ENCODE measurements at places on chromosomes 2 and 18.

- no peak for DNase-seq
These were observed 17.1 kb downstream of the PRKD3 start for GRCh38 chr2:37307500-37307899.

DNA sequence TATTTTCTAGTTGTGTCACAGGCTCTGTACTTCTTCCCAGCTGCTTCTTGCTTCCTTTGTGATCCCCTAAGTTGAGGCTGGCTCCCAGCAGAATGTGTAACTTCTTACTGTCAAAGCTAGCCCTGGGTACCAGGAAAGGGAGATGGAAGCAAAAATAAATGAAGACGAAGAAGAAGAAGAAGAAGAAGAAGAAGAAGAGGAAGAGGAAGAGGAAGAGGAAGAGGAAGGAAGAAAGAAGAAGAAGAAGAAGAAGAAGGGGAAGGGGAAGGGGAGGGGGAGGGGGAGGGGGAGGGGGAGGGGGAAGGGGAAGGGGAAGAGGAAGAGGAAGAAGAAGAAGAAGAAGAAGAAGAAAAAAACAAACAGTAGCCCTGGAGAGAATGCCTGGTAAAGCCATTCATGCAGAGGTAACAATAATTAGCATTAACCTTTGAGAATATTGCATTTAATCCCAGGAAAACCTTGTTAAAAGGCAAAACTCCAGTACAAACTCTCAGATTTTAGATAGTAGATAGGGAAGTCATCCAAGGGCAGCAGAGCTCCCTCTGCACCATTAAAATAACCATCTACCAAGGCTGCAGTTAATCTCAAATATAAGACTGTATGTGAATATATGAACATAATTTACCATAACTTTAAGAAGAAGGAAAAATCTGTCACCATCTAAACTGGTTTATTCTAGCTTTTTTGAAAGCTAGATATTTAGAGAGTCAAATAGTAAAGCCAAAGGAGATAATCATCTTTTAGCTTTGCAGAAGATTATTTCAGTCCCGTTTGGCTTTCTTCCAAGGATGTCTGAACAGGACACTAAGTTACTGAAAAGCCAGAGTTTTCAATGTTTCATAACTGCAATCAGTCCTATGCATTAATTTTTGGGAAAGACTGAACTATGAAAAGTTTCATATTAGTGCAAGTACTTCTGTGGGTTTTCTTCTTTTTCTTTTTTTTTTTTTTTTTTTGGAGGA lies 44.3 kb upstream of the FBXO11 start:
- DNase-seq = no peak

- no peak for DNase-seq
These were observed 1.7 kb downstream of the RTN4 start for GRCh38 chr2:55048508-55049042.

GRCh38 chr2:155513248-155513647 lies 814.8 kb downstream of the KCNJ3 start:
- DNase-seq = no peak

- no peak for DNase-seq
These were observed 216.0 kb downstream of the NYAP2 start for GRCh38 chr2:225615514-225615913.

DNA sequence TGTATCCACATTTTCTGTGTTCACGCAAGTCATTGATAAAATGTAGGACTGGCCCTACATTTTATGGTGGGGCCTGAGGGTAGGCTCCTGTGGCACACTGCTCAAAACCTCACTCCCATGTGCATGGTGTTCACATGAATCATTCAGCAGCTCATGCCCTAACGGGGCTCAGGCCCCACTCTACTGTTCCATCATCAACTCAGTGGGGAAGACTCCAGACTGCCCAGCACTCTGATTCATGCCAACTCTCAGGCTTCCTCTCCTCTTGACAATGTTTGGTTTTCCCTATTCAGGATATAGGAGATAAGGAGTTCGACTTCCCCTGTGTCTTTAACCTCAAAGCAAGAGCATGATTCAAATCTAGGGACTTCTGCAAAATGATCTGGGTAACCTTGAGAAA lies 92.0 kb upstream of the BOD1L2 start:
- DNase-seq = no peak

DNA sequence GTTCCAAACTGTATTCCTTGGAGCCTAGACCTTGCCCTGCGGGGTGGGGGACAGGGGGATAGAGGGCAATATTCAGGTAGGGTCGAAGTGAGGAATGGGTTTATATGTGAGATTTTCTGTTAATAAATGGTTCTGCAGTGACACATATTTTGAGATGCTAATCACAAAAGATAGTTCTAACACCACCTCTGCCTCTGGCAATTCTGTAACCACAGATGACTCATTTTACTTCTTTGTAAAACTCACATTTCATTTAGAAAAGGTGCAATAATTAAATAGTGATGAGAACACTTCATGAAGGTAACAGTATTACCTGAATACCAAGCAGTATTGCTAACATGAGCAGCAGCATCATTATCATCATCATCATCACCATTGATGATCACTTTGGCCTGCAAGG lies 306.6 kb downstream of the SUCLG1 start:
- DNase-seq = no peak

DNA sequence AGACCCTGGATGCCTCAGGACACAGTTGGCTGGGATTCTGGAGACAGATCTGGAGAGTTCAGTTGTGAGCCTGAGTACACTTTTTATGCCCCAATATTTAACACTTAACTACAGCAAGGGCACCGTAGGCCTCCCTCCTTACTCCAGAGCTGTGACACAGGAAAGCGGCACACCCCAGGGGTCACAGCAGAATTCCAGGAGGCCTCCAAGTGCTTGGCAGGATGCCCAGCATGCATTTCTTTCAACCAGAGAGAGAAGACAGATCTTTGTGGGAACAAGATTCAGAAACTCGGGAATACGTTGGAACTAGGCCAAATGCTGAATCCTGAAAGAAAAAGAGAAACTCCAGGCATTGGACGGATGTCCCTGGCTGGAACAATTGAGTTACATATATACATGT lies 199.2 kb upstream of the NT5C1B start:
- no peak for DNase-seq

DNA sequence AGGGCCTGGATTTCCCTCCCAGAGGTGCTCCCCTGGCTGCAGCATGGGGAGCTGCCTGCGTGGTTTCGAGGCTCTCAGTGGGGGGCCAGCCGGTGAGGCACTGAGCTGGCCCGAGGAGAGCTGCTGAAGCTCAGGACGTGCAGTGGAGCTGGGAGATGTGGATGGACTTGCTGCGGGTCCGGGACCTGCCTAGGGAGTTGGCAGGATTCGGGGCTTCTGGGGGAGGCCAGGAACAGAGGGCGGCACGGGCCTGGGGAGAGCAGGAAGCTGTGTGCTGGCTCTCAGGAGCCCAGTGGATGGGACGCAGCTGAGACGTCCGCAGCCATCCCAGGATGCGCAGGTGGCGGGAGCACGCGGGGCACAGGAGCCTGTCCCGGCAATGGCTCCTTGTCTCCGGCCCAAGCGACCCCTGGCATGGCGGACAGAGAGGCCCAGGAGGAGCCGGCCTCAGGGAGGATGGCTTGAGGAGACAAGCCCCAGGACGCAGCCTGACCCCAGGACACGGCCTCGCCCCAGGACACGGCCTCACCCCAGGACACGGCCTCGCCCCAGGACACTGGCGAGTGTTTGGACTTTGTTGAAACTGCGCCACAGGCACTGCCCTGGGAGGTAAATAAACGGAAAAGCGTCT lies 116.1 kb downstream of the NFATC1 start:
- no peak for DNase-seq

- DNase-seq = no peak
These were observed 4.5 kb downstream of the ANKRD39 start for GRCh38 chr2:96853321-96853720.

- no peak for DNase-seq
These were observed 99.1 kb downstream of the NRP2 start for GRCh38 chr2:205781244-205781931.

DNA sequence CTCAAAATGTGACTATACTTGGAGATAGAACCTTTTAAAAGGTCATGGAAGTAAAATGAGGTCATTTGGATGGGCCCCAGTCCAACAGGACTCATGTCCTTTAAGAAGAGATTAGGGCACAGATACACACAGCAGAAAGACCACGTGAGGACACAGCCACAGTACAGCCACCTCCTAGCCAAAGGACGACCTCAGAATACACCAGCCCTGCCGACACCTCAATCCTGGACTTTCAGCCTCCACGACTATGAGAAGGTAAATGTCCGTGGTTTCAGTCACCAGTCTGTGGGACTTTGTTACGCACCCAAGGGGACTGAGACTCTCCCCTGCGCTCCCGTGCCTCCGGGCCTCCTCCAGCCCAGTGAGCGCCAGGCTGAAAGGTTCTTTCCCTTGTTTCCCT lies 30.2 kb upstream of the HPCAL1 start:
- no peak for DNase-seq

DNA sequence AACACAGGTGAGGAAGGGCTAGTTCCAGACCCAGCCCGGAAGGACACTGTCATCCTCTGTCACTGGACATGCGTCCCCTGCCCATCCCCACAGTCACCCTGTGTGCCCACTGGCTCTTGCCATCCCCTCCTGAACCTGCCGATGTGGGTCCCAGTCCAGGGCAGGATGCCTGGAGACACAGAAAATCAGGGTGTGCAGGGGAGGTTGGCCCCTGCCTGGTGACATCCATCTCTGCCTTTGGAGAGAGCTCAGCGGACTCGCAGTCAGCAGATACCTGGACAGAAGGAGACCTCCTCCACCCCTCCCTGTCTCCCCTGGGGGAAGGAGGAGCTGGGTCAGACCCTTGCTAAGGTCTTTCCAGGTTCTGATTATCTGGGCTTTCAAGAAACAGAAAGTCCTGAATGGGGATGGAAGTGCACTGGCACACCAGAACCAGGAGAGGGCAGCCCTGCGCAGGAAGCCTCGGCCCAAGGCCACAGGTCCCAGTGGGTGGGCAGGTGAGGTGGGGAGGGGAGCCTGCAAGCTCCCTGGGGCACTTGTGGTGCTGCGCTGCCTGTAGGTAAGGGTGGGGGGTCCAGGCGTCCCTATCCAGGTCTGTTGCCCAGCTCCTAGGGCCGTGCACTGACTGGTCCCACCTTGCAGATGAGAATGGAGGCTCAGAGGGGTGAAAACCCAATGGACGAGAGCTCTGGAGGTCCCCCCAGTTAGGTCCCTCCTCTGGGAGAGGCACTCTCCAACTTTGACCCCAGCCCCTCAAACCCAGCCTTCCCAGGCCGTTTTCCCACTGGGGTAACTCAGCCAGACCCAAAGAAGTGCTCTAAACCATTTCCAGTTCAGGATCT lies 9.7 kb upstream of the OTOS start:
- DNase-seq = no peak

DNA sequence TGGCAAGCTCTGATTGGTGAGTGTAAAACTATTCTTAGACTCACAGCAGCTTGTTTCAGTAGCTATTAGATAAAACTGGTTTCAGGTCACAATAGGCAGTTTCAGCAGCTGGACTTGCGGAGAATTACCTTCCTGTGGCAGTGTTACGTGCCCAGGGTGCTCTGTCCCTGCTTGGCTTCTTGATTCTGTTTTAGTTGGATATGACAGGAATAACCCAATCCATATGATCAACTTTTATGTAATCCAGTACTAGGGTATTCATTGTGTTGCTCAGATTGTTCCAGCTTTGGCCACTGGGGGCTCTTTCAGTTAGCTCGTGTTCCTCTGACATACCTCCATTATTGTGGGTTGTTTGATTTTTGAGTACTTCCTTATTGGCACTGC lies 43.1 kb downstream of the INPP4A start:
- no peak for DNase-seq

DNA sequence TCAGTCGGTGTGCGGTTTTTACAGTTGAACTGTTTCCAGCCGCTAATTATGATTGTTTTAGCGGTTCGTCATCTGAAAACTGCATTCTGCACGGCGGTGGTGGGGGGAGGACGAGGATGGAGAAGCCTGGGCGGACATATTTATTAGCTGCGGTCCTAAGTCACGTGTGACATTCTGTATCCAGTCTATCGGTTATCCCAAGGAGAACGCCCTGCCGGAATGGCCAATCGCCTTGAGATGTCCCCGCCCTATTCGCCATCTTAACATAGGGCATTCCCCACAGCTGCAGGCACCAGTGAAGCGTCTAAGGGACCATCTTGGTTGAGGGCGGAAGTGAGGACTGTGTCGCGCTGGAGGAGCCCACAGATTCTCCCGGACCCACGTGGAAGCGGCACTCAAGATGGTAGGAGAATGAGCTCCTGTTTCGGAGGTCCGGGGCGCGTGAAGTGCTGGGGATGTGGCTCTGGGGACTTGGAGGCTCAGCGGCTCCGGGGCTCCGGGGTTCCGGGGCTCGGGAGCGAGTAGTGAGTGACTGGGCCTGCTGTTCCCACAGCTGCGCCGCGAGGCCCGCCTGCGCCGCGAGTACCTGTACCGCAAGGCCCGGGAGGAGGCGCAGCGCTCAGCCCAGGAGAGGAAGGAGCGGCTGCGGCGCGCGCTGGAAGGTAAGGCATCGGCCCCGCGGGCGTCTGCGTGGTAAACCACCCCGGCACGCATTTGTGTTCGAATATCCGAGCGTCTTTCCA lies at the start of gene IMP4:
Gene IMP4, plus strand, starts transcription at position 365 of the 743 bp plus-strand sequence. Its CDS starts 36 bp downstream, at position 401.
- peak; percentile 98 for DNase-seq

DNA sequence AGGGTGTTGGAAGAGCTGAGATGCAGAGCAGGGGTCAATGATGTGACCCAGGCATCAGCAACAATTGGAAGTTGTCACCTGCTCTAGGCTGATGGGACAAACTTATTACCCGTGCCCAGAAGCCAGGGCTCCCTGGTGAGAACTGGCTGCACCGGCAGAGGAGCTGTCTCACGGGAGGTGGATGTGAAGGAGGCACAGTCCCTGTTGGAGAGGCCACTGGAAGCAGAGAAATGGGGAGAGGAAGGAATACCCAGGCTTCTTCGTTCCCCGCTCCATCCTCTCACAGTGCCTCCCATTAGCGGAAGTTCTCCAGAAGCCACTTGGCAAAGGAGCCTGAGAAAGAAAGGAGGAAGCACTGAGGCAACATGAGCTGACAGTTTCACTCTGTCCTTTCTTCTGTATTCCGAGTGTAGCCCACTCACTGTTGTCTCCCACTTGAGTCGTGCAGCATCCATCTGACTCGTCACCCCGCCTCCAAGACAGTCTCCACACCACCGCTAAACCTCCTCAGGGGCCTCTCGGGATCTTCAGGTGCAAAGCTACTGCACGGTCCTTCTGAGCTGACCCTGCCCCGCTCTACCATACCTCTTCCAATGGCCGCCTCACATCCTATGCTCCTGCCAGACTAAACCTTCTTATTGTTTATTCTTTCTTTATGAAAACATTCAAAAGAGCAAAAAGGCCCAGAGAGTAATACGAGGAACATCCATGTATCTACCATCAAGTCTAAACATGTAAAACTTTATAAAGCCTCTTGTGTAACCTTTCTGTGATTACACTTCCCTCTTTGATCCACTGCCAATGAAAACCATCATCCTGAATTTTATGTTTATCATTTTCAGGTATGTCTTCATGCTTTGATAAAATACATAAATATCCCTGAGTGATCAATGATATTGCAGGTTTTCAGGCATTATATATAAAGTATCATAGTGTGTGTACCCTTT lies 19.1 kb upstream of the AFTPH start:
- DNase-seq = no peak

- no peak for DNase-seq
These were observed 312.9 kb downstream of the GULP1 start for GRCh38 chr2:188604579-188604978.

GRCh38 chr18:60471652-60472051 lies 99.1 kb upstream of the MC4R start:
- peak; percentile 19 for DNase-seq

GRCh38 chr2:95049961-95050360 lies 24.5 kb downstream of the MAL start:
- DNase-seq = no peak

Data from GM04503 (cell line).